ENCODE measurements at places on chromosomes 13 and 19. TPM values are rescaled to one million over a fixed set of nuclear protein-coding genes. Genes with fewer than 3 reads are reported as not detected.

The SYDE1 gene
- total RNA-seq = 20.9 TPM

The NCR1 gene
- total RNA-seq = 0.41 TPM

The ZDHHC20 gene
- 81.0 TPM for total RNA-seq

The MIA gene
- 5.7 TPM for total RNA-seq

The B3GNT8 gene
- total RNA-seq = 225 TPM

The WDR62 gene
- total RNA-seq = 0.37 TPM

The OR10H3 gene
- not detected for total RNA-seq

The ZIK1 gene
- 0.40 TPM for total RNA-seq

The C1QTNF9B gene
- not detected for total RNA-seq

Measured in transverse colon (tissue), 4 donors.